ENCODE measurements at places on chromosomes 7 and 10.

- DNase-seq = no peak
These were observed 27.4 kb upstream of the PRKAG2 start for GRCh38 chr7:151904270-151904669.

GRCh38 chr10:117271427-117271826 lies 30.5 kb downstream of the SLC18A2 start:
- DNase-seq = no peak

DNA sequence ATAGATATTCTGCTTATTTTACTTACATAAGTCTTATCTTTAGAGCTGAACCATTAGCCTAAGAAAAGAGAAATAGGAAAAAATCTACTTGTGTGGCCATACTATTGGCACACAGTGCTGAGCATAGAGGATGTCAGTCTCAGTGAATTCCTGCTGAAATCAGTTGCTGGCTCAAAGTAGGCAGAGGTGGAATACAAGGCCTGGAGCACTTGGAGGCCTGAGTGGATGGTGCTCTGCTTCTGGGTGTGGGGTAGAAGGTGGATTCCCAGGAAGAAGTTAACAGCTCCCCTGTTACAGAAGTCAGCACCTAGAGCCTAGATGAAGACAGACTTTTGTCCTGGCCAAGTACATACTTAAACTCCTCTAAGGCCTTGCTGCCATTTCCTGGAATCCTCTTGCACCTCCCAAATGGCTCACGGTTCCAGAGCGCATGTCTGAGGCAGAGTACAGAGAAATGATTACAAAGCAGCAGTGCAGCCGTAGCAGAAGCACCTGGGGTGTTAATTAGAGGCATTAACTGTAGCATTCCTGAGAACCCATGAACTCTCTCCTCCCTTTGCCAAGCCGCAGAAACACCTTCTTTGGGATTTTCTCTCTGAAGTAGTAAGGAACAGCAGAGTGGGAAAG lies 18.0 kb upstream of the XPNPEP1 start:
- DNase-seq = no peak

GRCh38 chr10:79985481-79986072 lies 36.7 kb upstream of the SFTPD start:
- no peak for DNase-seq

DNA sequence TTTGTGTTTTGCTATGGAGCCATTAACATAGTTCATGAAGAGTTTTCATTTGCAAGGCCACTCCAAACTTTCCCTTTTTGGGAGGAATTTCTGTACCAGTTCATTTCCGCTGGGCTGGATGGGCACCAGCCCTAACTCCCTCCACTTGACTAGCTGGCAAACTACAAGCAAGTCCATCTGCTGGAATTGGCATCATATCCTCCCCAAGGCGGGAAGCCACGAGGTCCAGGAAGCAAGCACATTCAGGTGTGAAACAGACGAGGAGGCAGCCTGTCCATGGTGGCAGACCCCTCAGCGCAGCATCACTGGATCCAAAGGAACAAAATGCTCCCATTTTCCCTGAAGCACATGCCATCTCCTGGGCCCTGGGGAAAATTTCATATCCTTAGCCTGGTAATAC lies 125.8 kb downstream of the ABLIM1 start:
- DNase-seq = no peak

DNA sequence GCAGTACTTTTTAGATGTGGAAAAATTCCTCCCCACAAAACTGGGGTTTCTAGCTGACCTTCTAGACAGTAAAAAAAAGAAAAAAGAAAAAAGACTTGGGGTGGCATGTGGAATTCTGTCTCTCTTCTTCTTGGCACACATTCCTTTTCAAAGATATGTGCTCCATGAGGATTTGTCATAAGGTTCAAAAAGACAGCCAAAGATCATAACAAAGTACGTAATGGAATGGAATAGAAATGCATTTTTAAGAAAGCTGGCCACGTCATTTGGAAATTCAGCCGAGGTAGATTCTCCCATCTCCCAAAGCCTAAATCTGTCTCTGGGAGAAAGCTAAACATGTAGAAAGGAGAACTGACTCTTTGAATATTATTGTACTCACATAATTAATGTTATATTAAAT lies 381.3 kb upstream of the NFE2L3 start:
- DNase-seq = no peak

GRCh38 chr10:2881720-2882620 lies 185.4 kb upstream of the PFKP start:
- DNase-seq = no peak

- no peak for DNase-seq
These were observed 151.5 kb upstream of the AGR3 start for GRCh38 chr7:17033245-17033644.

DNA sequence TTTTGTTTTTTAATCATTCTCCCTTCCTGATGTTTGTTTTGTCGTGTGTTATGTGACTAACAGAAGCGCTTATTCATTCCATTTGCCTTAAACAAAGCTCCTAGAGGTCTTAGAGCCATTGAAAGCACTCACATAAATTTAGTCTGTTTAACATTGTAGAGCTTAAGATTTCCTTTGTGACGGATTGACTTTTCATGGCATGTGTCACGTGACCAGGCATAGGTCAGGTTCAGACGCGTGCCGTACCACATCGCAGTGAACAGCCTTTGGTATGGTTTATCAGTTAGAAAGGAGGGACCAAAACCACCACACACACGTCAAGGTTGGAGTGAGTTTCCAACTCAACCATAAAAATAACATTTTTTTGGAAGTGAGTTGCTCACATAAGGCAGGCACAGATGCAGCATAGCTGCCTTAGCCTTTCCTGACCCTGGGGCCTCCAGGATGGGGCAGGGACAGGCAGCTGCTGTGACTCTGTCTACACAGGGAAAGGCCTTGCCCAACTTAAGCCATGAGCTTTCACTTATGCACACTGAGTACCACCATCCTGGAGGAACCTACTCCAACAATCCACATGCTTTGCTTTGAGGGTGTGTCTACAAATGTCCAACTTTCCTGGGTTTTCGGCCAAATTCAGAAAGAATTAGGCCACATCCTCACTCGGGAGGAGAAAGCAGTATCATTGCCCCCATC lies 55.5 kb downstream of the WDFY4 start:
- DNase-seq = no peak

- DNase-seq = no peak
These were observed 697 bp upstream of the SNX13 start for GRCh38 chr7:17940951-17941431.

- no peak for DNase-seq
These were observed 612 bp downstream of the SNX8 start for GRCh38 chr7:2313450-2314208.

DNA sequence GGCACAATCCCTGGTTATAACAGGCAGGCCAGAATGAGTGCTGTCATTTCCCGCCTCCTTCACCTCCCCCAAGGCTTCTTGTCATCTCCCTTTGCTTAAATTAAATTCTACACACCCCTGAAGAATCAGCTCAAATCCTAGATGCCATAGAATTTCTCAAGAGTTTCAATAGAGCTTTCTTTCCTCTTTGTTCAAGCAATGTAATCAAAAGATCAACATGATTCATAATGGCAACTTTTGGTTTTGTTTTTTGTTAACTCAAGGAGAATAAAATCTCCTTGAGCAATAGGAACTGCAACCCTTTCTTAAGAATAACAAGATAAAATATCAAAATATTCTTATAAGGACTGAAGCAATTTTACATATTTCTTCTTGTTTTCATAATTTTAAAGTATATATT lies 180.8 kb upstream of the CDK1 start:
- no peak for DNase-seq

DNA sequence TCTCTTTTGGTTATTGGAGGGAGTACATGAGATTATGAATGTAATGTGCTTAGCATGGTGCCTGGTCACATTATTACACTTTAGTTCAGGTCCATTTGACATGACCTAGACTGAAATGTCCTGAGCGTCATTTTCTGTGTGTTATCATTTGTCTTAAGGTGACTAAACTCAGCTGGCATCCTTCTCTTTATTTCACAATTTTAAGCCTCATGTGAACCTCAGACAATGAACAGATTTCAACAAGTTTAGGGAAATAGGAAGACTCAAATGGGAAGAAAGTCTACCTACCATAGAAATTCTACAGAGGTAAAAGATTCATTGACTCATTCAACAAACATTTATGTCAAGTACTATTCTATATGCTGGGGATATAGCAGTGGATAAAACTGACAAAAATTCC lies 70.2 kb upstream of the EXOC6 start:
- DNase-seq = no peak

DNA sequence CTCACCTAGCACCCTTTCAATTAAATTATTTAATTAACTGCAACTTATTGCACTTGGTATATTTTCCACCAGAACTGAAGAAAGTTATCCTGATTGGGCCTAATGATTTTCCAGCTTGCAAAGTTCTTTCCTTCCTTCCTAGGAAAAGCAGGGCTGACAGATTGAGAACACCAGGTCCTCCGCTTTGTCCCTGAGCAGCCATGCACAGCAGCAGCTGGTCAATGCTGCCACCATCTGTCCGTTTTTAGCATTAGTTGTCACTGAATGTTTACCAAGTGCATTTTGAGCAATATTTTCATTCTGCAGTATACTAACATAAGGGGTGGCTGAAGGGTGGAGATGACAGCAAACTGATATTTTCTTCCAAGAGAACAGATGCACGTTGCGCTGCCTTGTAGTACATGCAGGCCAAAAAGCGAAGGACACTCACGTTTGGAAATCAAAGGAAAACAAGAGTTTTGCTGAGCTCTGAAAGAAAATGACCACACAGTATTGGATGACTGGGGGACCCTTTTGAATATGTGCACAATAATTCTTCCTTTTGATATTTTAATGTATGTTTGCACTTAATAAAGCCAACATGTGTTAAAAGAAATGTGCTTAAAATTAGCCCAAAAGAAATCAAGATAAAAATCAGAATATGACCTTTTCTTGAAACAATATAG lies 248.8 kb upstream of the PTN start:
- peak; percentile 47 for DNase-seq

DNA sequence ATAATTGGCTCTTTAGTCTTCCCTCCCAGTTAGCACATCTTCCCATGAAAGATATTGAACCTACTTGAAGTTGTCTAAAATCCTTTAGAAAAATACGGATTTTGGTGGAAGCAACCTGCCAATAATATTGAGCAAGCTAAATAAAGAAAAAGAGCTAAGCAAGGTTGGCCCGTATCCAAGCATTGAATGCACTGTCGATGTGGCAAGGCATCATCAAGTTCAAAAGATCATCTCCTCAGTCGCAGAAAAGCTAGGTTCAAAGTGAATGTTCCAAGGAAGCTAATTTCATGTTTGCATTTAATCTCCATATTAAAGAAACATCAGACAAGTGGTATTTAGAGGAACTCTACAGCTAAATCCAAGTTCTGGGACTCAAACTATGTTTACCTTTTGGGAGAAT lies 206.0 kb downstream of the MTERF1 start:
- DNase-seq = no peak

DNA sequence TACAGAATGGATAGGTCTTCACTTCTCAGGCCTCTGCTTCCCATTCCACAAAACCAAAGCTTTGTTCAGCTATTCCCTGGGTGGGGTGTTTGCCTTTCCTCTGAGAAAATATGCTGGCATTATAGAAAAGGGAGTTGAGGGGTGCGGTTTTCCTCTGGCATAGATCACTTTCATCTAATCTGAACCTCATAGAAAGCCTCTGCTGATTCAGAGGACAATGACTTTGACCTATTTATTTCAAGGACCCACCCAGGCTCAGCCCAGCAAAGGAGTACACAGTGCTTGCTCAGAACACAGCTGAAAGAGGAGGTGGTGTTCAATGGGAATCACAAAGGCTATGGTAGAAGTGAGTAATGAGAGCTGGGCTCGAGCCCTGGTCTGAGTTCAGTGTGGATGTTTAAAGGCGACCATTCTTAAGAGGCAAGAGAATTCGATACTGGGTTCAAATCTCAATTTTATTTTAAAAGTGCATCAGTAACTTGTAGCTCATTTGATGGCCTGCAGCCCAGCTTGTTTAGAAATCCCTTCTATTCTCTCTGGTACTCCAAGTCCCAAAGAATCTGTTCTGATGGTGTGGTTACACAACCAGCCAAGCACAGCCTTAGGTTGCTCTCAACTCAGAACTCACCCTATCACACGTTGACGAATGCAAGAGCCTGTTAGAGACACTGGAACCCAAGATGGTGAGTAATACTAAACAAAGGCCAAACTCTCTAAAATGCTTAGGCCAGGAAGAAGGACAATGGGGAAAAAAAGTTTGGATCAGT lies 1012.8 kb downstream of the LRMDA start:
- no peak for DNase-seq

GRCh38 chr7:25897261-25897782 lies 254.7 kb upstream of the NFE2L3 start:
- no peak for DNase-seq

GRCh38 chr7:156540619-156541165 lies 99.9 kb upstream of the RNF32 start:
- no peak for DNase-seq

GRCh38 chr7:92693519-92693918 lies 103.3 kb upstream of the FAM133B start:
- DNase-seq = no peak

DNA sequence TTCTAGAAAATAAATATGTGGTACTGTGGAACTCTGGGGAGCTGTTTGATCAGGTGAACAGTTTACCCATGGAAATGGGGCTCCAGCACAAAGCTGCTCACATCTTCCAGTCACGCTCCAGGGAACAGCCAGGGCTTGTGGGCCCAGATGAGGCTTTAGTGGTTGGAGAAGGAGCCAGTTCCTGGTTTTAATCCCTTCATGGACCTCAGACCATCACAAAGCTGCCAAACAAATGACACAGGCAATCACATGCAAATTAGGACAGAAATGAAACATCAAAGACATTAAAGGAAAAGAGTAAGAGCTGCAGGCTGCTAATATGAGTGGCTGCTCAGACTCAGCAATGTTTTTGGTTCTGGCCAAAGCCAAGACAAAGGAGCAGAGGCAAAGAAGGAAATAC lies 2.2 kb upstream of the ATP6V0E2 start:
- DNase-seq = no peak

DNA sequence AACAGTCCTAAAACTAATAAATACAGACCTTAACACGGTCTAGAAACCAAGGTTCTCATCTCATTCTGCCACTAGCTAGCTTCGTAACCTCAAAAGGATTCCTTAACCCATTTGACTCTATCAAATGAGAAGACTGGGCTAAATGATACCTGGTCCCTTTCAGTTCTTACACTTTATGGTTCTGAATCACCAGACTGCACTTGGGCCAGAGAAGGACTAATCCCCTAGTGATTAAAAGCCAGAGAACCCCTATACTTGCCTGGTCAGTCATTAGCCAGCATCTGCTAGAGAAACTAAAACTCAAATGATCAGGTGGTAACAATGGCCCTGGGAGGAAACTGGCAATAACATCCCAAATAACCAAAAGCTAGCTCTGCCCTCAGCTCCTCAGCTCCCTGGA lies 16.8 kb downstream of the TMEM243 start:
- DNase-seq = no peak

All from DMS 273 treated with DMSO at 0.1 percent for 48 hours (cell line).